B cell (primary cell): ENCODE measurements at places on chromosomes 12 and 14. TPM values are rescaled to one million over a fixed set of nuclear protein-coding genes. Genes with fewer than 3 reads are reported as not detected.

Gene IQSEC3
- 0.15 and 1.8 TPM in 2 replicates for total RNA-seq

Gene IL31
- total RNA-seq: not detected in 2 replicates

Gene DNAJC22
- total RNA-seq: not detected in 2 replicates

DNA sequence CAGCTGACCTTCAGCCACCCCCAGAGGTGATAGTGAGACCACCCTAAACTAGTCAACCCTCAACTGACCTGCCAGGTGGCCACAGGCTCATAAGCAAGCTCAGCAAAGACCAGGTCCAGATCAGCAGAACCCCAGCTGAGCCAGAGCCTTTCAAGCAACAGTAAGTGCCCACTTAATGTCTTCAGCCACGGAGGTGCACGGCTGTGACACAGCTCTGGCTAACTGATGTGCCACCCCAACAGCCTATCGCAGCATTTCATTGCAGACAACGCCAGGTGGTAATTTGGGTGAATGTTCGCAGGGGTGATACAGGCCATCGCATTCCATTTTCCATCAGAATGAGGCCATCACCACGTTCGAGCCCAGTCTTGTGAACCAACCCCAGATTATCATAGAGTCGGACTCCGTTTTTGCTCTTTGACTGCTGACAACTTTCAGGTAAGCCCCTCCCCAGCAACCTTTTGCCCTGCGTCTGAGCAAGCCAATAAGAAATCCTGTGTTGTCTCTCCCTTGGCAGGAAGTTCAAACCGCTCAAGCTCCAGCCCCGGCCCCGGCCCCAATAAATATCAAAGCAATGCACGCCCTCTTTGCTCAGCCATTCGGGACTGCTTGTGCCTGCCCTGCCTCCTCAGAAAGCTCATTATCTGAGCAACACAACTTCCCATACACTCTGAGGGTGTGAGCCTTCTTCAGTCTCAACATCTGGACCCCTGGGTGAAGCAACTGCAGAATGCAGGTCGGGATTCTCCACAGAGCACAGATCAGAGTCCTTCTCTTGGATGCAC lies 44.4 kb downstream of the JAG2 start:
- DNase-seq: no peak

DNA sequence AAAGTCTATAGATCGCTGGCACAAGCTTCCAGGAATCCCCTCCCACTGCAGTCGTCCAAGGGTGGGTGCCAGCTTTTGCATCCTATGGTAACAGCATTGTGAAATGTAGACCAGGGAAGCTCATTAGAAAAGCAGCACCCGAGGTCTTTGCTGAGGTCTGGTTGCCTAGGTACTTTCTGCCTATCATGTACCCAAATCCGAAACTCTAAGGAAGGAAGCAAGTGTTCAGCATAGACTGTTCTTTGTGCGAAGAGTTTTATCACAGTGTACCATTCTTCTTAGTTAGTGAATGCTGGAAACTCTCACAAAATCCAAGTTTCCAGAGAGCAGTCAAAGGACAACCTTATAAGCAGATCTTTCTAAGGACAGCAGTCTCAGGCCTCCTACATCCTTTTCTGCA lies 1532.7 kb upstream of the TMEM132C start:
- no peak for DNase-seq

DNA sequence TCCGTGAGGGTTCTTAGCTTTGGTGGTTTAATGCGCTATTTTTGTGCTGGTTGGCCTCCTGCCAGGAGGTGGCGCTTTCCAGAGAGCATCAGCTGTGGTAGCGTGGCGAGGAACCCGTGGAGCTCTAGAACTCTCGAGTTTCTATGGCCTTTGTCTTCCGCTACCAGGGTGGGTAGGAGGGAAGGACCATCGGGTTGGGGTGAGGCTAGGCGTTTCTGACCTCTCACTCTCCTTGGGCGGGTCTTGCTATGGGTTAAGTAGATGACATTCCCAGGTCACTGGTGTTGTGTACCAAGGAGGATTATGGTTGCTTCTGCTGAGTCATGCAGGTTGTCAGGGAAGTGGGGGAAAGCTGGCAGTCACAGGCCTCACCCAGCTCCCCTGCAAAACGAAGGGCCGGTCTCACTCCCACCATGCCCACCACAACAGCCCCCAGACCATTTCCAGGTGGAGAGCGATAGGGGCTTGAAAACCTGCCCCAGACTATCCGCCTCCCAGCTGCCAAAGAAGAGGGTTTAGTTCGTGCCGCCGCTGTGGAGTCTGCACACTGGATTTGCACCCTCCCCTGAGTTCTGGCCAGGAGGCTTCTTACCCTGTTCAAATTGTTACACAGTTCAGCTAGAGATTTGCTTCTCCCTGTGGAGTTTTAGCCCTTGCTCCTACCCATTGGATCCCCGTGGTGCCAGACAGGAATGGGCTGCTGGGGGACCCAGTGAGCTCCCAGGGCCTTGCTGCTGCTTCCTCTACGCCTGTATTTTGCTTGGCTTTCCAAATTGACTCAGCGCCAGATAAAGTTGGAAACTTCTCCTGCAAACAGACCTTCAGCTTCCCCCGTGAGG lies 21.9 kb downstream of the RNFT2 start:
- peak; percentile 36 for DNase-seq

DNA sequence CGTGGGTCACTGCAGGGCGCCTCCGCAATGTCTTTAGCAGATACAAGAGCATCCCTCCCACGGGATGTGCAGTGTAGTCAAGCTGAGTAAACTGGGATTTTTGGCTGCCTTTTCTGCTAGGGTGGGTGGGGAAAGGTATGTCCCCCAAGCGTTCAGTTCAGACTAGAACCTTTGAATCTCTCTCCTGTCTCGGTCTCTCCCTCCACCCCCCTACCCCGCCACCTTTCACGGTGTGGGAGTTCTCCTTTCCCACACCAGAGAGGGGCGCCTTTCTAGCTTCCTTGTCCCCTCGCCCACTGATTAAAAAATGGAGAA lies 525 bp upstream of the FAR2 start:
- DNase-seq: peak; percentile 19
